Sigmoid colon (tissue), 7 donors: ENCODE measurements at places on chromosomes 4 and X. TPM values are rescaled to one million over a fixed set of nuclear protein-coding genes. Genes with fewer than 3 reads are reported as not detected.

GRCh38 chrX:40009462-40009851, 88.3 kb downstream of the BCOR start:
- no peak overlapping the region for H3K27ac ChIP-seq
- no peaks in the 10 kb centered on the region for H3K27me3 ChIP-seq
- H3K4me1 ChIP-seq: peaks cover 16% of the 10 kb centered on the region
- no peak for DNase-seq
- H3K36me3 ChIP-seq: no peaks in the 10 kb centered on the region

GRCh38 chrX:43096830-43097229, 318.9 kb upstream of the PPP1R2C start:
- no peaks in the 10 kb centered on the region for H3K4me1 ChIP-seq
- H3K27ac ChIP-seq: no peak overlapping the region
- DNase-seq: no peak

- H3K4me1 ChIP-seq: peaks cover 14% of the 10 kb centered on the region
- H3K27ac ChIP-seq: no peak overlapping the region
- DNase-seq: no peak
- no peaks in the 10 kb centered on the region for H3K36me3 ChIP-seq
These were observed 1.8 kb downstream of the USP46 start for GRCh38 chr4:52657292-52657617.

GRCh38 chrX:153635788-153636668, 11.0 kb upstream of the DUSP9 start:
- H3K4me1 ChIP-seq: no peaks in the 10 kb centered on the region
- no peaks in the 10 kb centered on the region for H3K27me3 ChIP-seq
- peak; percentile 50 for DNase-seq
- H3K4me3 ChIP-seq: no peak overlapping the region
- H3K27ac ChIP-seq: no peak overlapping the region

- no peak for DNase-seq
- H3K36me3 ChIP-seq: no peaks in the 10 kb centered on the region
- H3K4me1 ChIP-seq: no peaks in the 10 kb centered on the region
- no peaks in the 10 kb centered on the region for H3K27me3 ChIP-seq
- no peak overlapping the region for H3K4me3 ChIP-seq
- no peak overlapping the region for H3K27ac ChIP-seq
These were observed 986.0 kb downstream of the CCSER1 start for GRCh38 chr4:91113130-91113706.

DNA sequence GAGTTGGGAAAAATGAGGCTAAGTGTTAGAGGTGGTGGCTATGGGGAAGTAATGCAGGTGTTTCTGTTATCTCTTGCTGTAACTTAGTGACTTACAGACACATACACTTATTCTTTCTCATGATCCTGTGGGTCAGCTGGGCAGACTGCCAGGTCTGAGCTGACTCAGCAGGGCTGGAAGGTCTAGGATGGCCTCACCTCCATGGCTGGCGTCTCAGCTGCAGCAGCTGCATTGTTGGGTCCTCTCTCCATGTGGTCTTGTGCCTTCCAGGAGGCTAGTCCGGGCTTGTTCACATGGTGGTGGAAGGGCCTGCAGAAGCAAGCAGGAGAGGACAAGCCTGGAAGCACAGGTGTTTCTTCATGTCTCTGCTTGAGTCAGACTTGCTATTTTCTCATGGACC, 172.7 kb downstream of the NHS start:
- no peaks in the 10 kb centered on the region for H3K36me3 ChIP-seq
- no peak overlapping the region for H3K4me3 ChIP-seq

DNA sequence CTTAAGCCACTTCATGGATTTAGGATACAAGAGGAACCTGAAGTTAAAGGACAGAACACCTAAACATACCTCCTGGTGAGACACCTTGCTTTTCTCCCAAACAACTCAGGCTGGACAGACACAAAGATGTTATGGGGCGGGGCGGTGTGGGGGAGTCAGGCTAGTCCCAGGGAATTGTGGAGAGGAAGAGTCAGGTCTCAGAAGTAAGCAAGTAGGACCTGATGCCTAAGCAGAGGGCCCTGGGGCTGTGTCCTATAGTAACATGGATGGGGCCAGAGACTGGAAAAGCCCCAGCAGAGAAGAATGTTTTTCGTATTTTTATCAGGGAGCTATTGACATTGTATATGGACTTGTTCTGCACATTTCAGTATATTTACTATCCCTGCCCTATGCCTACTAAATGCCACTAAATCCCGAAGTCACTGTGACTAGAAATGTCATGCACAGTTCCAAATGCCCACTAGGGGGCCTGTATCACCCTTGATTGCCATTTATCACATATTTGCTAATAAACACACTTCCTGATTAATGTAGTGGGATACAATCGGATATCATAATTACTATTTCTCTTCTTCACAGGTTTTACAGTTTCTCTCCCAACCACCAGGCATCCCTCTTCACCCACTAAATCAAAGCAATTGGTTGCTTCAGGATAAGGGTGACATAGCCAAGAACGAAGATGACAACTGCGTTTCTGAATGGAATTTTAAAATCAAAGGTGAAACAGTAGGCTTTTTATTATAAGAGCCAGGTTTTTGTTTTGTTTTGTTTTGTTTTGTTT, 23.8 kb upstream of the ARHGAP10 start:
- no peaks in the 10 kb centered on the region for H3K36me3 ChIP-seq
- H3K4me1 ChIP-seq: no peaks in the 10 kb centered on the region

- H3K4me1 ChIP-seq: no peaks in the 10 kb centered on the region
- H3K36me3 ChIP-seq: no peaks in the 10 kb centered on the region
- H3K4me3 ChIP-seq: no peak overlapping the region
- no peaks in the 10 kb centered on the region for H3K27me3 ChIP-seq
These were observed 271.6 kb upstream of the ARSJ start for GRCh38 chr4:114251020-114251419.

DNA sequence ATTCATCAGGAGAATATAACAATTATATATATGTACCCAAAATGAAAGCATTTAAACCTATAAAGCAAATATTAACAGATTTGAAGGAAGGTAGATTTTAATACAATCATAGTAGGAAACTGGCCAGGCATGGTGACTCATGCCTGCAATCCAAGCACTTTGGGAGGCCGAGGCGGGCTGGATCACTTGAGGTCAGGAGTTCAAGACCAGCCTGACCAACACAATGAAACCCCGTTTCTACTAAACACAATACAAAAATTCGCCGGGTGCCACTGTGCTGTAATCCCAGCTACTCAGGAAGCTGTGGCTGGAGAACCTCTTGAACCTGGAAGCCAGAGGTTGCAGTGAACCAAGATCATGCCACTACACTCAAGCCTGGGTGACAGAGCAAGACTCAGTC, 118.3 kb downstream of the KCNIP4 start:
- peaks cover 10% of the 10 kb centered on the region for H3K4me1 ChIP-seq
- H3K27me3 ChIP-seq: no peaks in the 10 kb centered on the region
- no peak overlapping the region for H3K27ac ChIP-seq
- no peak for DNase-seq

GRCh38 chr4:81648576-81649275, 177.0 kb upstream of the RASGEF1B start:
- H3K4me1 ChIP-seq: no peaks in the 10 kb centered on the region
- H3K27ac ChIP-seq: no peak overlapping the region
- no peaks in the 10 kb centered on the region for H3K36me3 ChIP-seq
- DNase-seq: no peak
- no peaks in the 10 kb centered on the region for H3K27me3 ChIP-seq

- H3K4me1 ChIP-seq: peaks cover 23% of the 10 kb centered on the region
- peak; percentile 67 for DNase-seq
- H3K27me3 ChIP-seq: no peaks in the 10 kb centered on the region
- peak overlapping the region; percentile 99 for H3K27ac ChIP-seq
These were observed 761 bp upstream of the FRYL start for GRCh38 chr4:48780865-48781214.

DNA sequence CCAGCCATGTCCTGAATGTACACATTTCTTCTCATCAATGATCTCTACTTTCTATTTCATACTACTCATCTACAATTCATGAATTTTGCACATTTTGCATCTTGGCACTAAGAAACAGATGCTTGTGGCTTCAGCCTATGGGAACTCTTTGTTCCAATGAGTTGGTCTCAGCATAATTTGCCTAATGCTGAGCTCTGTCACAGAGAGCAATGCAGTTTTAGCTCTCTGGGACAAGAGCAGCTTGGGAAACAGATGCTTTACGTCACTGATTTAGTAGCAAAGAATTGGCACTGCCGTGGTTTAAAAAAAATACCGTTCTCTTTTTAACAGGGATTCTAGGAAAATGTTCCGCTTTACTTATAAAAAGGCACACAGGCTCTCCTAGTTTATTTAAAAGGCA, 162.4 kb downstream of the WDFY3 start:
- H3K4me3 ChIP-seq: no peak overlapping the region
- no peaks in the 10 kb centered on the region for H3K36me3 ChIP-seq
- H3K27me3 ChIP-seq: no peaks in the 10 kb centered on the region
- H3K4me1 ChIP-seq: peaks cover 8% of the 10 kb centered on the region

- peak; percentile 64 for DNase-seq
- H3K4me3 ChIP-seq: no peak overlapping the region
- no peaks in the 10 kb centered on the region for H3K36me3 ChIP-seq
These were observed 51.9 kb downstream of the ZFYVE28 start for GRCh38 chr4:2366252-2367192.

DNA sequence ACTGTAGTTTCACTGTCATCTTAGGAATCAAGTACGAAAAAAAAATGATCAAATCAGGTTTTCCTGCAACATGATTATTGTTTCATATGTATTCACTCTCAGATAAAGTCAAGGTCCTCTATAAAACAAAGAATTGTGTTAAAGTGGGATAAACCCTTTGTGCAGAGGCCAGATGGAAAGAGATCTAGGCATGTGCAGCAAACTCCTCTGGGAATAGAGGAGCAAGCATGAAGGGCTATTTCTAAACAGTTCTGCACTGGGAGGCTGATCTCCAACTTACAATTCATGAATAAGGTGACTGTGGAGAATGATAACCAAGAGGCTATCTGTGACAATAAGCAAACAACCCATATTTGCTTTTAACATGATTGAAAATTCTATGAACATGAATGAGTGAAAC, 2.4 kb upstream of the WDFY3 start:
- peaks cover 26% of the 10 kb centered on the region for H3K4me1 ChIP-seq
- no peaks in the 10 kb centered on the region for H3K36me3 ChIP-seq
- H3K27ac ChIP-seq: no peak overlapping the region
- no peaks in the 10 kb centered on the region for H3K27me3 ChIP-seq

DNA sequence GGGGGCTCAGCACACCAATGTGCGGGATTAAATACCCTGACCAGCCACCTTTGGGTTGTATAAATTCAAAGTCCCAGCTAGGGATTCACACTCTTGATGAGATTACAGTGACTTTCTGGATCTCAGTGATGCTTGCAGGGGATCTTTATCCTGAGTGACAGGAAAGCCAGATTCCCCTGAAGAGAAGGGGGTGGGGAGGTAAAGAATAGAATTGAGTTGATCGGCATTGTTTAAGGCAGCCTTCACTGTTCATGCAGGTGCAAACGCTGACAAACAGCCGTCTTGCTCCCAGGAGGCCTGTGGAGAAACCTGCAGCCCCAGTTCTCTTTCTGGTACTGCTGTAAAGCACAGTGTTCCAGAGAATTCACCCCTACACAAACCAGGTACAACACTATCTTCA, 19.0 kb downstream of the CXXC4 start:
- no peak overlapping the region for H3K4me3 ChIP-seq
- no peaks in the 10 kb centered on the region for H3K36me3 ChIP-seq
- H3K27me3 ChIP-seq: no peaks in the 10 kb centered on the region
- no peaks in the 10 kb centered on the region for H3K4me1 ChIP-seq

- no peaks in the 10 kb centered on the region for H3K36me3 ChIP-seq
- H3K27me3 ChIP-seq: peaks cover 24% of the 10 kb centered on the region
- H3K27ac ChIP-seq: no peak overlapping the region
- DNase-seq: no peak
- H3K4me1 ChIP-seq: no peaks in the 10 kb centered on the region
These were observed 7.5 kb downstream of the PCDH10 start for GRCh38 chr4:133156556-133156955.

DNA sequence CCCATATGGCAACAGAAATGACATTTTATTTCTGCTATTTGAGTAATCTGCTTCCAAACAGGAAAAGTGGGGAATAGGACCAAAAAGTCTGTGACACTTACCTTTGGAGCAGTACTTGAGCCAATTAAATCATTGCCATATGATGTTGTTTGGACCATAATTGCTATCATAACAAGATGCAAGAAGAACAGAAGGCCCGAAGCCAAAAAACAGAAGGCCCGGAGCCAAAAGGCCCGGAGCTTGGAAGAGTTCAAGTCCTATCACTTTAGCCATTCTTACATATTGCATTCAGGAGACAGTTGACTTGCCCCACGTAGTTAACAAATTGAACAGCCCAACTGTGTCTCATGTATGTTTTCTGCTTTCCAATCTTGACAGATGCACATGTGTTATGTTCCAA, 285.6 kb downstream of the ARHGAP24 start:
- DNase-seq: no peak
- H3K4me1 ChIP-seq: peaks cover 16% of the 10 kb centered on the region
- no peak overlapping the region for H3K4me3 ChIP-seq
- H3K36me3 ChIP-seq: no peaks in the 10 kb centered on the region
- H3K27me3 ChIP-seq: no peaks in the 10 kb centered on the region

DNA sequence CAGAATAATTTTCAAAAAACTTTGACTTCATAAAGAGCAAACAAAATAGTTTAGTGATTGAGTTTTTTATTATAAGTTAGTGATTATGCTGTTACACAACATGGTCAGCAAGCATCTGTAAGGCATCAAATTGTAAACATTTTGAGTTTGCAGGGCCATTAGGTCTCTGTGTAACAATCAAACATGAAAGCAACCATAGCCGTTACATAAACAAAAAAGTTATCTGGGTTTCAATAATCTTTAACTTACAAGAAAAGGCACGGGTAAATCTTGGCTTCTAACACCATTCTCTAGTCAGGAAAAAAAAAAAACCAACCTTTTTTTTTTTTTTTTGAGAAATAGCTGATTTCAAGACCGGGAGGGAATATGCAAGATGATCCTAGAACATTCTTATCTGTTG, 1941.1 kb downstream of the PCDH7 start:
- no peaks in the 10 kb centered on the region for H3K36me3 ChIP-seq
- no peak overlapping the region for H3K4me3 ChIP-seq

GRCh38 chr4:93605163-93605562, 223.4 kb upstream of the ATOH1 start:
- H3K27ac ChIP-seq: no peak overlapping the region
- no peaks in the 10 kb centered on the region for H3K4me1 ChIP-seq
- no peak for DNase-seq

The VCX2 gene
- not detected for total RNA-seq

The USP17L28 gene
- total RNA-seq: not detected

The MAGEA4 gene
- total RNA-seq: not detected

The NDNF gene
- 8.3 TPM for total RNA-seq

The MYOZ2 gene
- total RNA-seq: 0.28 TPM

The ITIH6 gene
- not detected for total RNA-seq

The CFP gene
- total RNA-seq: 6.1 TPM

The P2RY4 gene
- total RNA-seq: 0.27 TPM

The GC gene
- not detected for total RNA-seq

The MSANTD1 gene
- 0.16 TPM for total RNA-seq
